Activated naive CD4-positive, alpha-beta T cell treated with Interleukin-2 at 50 U/mL for 16 hours (primary cell): ENCODE measurements at places on chromosomes 16 and 17.

GRCh38 chr17:80319262-80319998, 58.8 kb downstream of the RNF213 start:
- DNase-seq: no peak

GRCh38 chr17:50952013-50952412, 85.9 kb upstream of the TOB1 start:
- no peak for DNase-seq

DNA sequence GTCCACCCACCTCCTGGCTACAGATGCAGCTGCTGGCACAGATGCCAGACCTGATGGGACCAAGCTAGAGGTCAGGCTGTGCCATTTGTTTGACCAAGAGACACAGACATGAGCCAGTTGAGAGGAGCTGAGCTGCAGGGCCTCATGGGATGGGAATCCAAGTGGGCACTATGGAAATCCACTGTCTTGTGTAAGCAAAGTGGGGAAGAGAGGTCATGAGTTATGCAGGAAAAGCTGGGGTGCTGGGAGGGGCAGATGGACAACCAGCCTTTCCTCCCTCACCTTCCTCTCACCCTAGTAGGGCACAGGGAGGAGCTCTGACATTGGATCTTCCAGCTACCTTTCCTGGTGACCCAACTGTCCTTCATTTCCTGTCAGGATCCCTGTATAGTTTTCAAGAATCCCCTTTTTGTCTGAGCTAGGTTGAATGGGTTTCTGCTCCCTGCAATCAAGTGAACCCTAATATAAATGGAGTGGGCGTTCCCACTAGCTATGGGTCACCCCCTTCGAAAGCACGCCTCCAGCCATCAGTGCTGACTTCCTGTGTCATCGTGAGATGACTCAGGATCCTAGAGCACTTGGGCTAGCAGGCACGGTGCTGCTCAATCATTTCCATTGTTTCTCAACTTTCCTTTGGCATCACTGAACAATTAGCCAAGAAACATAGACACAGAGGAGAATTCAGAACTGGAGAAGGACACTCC, 13.6 kb downstream of the ATPAF2 start:
- peak; percentile 37 for DNase-seq

DNA sequence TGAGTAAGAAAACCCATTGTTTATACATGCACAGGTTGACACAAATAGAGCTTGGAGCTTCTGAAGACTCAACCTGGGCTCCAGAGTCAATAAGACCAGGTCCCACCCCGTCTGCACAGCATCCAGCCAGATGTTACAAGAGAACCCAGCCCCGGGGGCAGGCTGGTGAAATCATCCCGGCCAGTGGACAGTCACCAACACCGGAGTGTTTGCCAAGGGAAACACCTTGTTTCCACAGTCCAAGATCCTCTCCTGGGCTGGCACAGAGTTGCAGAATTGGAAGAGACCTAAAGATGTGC, 90.3 kb downstream of the RAB11FIP4 start:
- no peak for DNase-seq

GRCh38 chr16:3999479-4000325, 116.5 kb downstream of the ADCY9 start:
- no peak for DNase-seq

- no peak for DNase-seq
Observed at GRCh38 chr17:83054518-83055125, 24.8 kb upstream of the METRNL start.

GRCh38 chr16:87061243-87061920, 255.8 kb downstream of the C16orf95 start:
- DNase-seq: no peak

GRCh38 chr17:10739386-10739785, 9.6 kb upstream of the TMEM220 start:
- DNase-seq: no peak

GRCh38 chr16:46573008-46573833, 48.0 kb downstream of the SHCBP1 start:
- no peak for DNase-seq

DNA sequence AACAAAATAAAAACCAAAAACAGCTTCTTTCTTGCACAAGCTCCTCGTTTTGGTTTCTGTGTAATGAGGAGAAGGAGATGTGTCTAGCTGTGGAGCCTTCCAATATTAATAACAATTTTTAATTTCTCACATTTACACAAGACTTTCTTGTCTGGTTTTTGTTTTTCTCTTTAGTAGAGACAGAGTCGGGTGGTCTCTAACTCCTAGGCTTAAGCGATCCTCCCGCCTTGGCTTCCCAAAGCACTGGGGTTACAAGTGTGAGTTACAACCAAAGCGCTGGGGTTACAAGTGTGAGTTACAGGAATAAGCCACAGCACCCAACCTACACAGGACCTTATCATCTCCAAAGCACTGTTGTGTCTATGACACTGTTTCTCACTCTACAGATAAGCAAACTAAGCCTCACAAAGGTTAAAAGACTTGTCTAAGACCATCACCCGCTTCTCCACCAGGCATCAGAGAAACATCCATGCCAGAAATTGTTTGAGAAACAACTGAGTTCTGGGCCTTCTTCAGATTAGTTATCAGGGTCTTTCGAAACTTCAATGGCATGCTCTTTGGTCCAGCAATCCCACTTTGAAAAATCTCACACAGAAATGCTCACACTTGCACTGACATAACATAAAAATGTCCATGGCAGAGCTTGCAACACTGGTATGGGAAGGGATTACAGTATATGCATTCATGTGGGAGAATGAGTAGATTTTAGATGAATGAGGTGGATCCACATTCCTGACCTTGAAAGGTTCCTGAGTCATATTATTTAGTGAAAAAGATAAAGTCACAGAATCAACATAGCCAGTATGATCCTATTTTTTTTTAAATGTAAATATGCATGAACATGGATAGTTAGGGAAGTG, 3.9 kb downstream of the ABAT start:
- DNase-seq: no peak

DNA sequence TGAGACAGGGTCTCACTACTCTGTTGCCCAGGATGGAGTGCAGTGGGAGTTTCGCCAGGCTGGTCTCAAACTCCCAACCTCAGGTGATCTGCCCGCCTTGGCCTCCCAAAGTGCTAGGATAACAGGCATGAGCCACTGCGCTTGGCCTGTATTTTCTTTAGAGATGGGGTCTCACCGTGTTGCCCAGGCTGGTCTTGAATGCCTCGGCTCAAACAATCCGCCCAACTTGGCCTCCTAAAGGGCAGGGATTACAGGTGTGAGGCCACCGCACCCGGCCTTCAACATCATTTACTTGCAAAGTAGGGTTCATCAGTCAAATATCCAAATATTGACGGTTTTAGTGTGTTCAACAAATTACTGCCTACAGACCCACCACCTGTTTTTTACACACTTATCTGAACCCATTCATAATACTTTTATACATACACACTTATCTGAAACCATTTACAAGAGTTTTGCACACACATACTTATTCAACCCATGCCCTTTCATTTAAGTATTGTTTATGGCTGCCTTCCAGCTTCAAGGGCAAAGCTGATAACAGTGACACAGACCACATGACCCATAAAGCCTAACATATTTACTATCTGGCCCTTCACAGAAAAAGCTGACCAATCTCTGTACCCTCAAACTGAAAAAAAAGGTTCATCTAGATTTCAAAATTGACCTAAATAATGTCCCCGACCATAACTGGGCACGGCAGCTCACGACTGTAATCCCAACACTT, 11.9 kb downstream of the TMEM170A start:
- DNase-seq: no peak

GRCh38 chr16:81659249-81659648, 119.8 kb upstream of the PLCG2 start:
- DNase-seq: no peak

DNA sequence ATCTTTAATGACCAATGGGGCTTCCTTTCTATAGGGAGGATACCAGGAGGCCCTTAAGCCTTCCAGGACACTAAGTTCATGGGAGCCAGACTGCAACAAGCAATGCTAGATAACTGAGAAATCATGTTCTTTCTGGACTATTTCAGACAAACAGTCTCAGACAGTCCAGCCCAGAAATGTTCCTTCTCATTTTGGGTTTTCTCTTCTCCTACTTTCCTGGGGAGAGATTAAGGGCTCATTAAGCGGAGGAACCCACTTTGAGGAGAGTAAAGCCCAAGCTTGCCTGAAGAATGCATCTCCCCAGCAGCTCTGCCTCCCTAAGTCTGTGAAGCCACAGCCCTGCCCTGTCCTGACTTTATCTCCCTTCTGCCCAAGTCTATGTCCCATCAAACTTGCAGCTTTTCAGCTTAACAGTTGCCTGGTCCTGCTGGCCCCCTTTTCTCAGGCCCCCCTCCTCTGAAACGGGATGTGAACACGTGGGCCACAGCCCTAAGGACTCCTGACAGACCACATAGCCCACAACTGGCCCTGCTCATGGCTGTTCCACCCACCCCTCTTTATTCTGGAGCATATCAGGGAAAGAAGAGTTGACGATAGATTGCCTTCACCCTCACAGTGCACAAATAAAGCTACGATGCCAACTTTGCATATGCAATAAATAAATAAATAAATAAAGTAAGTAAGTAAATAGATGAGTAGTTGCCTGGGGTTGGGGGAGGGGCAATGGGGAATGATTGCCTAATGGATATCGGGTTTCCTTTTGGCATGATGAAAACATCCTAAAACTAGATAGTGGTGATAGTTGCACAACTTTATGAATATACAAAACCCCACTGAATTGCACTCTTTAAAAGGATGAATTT, 111.0 kb downstream of the N4BP1 start:
- DNase-seq: no peak
